H54 (cell line): ENCODE measurements at places on chromosomes 1 and 21.

GRCh38 chr1:62401034-62401760 is 35.7 kb upstream of the USP1 start:
- no peak for DNase-seq

DNA sequence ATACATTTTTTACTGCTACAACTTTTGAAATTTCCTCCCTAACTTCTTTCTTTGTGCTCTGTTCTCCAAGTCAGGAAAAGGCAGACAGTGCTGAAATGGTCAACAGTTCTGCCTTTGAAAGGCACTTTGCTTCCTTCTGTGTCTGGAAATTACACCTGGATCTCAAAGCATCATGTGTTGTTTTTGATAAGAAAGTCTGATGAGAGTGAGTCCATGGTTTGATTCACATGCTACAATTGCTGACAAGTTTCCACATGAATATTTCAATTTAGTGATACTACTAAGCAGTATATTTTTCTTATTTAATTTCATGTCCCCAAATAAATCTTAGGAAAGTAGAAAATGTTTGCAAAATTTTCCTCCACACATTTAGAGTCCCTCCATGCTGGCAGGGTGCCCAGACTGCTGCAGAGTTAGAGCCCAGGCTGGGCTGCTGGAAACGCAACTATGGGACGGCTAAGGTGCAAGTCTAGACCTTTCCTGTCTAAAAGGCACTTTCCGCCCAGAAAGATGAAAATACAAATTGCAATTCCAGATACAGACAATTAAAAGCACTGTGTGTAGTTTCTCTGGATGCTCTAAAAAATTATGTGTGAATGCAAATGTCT is 96.6 kb upstream of the RUNX1 start:
- DNase-seq, result no peak

DNA sequence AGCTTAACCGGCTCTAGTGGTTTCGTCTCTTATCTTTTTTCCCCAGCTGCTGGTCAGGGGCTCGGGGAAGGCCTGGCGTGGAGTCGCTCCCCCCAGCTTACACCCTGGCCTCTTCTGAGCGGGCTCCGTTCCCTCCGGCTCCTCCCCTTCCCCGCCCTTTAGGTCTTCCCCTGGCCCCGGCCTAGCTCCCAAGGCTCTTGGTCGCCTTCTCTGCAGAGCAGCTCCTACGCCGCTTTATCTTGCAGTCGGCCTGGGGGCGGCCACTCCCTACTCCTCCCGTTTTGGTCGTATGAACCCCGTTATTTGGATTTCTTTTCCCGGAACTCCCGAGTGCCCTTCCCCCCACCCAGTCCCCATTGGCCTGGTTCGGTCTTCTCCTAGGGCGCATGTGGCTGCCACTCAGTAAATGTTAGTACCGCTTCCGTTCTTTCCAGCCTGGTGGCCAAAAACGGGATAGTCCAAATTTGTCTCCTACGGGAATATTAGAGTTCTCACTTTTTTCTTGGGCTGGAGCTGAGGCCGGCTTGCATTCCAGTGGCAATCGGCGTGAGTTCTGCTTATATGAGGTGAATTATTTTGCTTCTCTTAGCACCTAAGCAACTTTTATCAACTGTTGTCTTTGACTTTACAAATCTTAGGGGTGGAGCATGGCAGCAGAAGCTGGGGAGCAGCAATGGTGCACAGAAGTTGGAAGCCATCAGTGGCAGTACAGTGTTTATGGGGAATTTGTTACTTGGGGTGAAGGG is 467 bp downstream of the THRAP3 start:
- DNase-seq, result peak; percentile 79

GRCh38 chr1:219310181-219310728 is 136.6 kb downstream of the LYPLAL1 start:
- DNase-seq, result no peak

DNA sequence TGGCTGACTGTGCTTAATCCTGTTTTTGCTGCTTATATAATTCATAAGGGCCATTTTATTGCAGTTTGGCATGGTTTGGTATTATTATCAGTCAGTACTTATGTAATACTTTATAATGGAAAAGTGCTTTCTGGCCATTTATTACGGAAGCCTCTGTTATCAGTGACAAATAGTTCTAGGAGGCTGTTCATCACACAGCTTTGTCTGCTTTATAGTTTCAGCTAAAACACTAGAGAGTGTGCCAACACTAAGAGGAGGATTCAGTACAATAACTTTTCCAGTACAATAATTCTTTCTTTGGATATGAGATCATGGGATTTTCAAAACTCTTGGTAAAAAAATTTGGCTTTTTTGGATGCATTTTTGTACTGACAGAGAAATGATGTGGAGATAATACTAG is 102.9 kb upstream of the PTGFR start:
- DNase-seq, result no peak

DNA sequence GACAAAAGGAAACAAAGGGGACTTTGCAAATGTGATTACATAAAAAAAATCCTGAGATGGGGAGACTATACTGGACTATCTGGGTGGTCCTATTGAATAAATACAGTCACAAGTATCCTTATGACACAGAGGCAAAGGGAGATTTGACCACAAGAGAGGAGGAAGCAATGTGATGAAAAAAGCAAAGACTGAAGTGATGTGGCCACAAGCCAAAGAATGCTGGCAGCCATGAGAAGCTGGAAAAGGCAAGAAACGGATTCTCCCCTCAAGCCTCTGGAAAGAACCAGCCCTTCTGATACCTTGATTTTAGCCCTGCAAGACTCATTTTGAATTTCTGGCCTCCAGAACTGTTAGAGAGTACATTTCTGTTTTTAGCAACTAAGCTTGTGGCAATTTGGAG is 36.4 kb downstream of the OLFML2B start:
- no peak for DNase-seq

DNA sequence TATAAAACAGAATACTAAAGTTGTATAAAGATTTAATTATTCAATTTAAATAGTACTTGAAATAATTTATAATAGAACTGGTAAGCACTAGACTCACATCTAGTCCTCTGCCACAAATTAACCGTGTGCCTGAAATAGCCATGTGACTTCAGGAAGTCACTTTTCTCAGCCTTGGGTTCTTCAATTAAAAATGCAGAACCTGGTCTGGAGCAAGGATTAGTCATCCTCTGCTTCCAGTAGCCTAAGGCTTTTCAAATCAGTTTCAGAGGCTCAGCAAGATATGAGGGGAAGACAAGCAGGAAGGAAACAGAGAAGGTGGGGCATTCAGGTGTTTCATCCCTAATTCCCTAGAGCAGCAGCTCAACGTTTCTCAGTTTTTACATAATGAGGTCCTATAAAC is 23.0 kb downstream of the DPH5 start:
- DNase-seq, result no peak

DNA sequence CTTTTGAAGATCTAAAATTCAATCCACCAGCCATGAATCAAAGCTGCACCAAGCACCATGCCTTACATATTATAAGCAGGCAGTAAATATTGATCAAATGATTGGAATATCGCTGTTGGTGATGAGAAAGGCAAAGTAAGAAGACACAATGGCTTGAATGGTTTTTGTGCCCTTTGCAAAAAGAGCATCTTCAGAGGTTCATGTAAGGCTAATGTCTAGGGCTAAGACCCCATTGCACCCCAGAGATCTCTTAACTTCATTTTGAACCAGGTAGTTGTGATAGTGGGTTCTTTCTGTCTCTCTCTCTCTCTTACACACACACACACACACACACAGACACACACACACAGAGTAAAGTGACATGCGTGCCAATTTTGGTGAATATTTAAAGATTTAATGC is 12.0 kb downstream of the PROX1 start:
- DNase-seq, result no peak

DNA sequence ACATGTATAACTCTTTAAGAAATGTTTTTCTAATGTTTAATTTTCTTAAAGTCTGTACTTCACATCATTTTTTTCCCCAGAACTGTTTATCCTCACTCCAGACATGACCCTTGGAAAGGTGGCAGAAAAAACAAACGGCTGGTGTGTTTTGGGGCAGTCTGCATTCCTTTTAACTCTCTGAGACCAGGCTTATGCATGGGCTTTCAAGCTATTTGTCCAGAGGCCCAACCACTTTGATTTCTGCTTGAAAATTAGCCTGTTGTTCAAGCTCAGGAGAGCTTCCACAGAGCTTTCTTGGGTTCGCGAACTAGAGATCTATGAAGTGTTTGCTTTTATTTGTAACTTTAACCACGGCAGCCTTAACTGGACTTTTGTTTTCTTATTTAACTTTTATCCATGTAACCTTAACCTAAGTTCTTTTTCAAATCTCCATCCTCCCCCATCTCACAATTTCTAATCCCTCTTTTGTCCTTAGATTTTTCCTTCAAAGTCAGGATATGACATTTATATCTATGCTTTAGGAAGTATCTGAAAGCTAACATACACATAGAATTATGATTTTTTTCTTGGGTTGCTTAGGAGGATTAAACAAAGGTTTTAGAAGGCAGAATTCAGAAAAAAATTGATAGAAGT is 111.8 kb downstream of the FGGY start:
- DNase-seq, result no peak

DNA sequence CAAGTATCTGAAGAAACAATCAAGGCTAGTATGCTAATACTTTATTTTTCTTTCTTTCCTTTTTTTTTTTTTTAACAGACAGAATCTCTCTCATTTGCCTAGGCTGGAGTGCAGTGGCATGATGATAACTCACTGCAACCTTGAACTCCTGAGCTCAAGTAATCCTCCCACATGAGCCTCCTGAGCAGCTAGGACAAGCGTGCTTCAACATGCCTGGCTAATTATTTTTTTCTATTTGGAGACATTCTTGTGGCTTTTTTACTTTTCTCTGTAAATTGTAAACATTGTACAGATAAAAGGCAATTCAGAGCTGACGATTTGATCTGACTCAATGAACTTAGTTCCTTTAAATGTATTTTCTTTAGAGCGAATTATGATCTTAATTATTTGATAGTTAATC is 41.4 kb downstream of the CCDC18 start:
- DNase-seq, result no peak

DNA sequence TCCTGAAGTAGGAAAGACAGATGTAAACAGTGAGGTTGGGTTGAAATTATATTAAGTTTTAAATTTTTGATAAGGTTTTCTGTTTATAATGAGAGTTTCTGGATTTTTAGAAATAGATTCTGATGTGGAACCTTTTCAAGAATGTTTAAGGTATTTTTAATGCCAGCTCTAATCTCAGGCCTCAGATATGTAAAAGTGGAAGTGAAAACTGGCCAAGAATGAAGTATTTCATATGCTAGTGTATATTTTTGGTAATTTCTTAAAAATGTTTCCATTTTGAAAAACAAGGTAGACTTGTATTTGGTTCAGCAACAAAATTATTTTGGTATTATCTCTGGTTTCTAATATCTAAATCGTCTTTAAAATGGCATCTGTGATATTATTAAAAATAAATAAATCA is 14.4 kb downstream of the IFNAR1 start:
- DNase-seq, result no peak

DNA sequence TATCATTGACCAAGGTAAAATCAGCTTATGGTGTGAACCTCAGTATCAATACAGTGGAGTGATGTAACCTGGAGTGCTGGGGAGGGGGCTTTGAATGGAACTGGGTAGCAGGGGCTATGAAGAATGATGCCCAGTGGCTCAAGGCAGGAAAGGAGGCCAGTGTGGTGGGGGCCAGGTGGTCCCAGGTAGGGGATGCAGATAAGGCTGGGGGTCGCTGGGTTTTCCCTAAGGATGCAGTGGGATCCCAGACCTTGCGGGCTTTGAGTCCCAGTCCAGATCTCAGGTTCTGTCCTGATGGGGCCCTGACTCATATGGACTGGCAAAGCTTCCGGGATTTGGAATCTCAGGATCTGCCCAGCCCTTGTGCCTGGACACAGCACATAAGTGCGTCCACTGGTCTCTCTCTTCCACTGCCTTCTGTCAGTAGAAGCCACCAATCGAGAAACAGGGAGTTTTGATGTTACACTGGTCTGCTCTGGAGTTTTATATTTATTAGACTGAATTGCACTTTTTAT is 52.0 kb downstream of the S100B start:
- DNase-seq, result no peak

DNA sequence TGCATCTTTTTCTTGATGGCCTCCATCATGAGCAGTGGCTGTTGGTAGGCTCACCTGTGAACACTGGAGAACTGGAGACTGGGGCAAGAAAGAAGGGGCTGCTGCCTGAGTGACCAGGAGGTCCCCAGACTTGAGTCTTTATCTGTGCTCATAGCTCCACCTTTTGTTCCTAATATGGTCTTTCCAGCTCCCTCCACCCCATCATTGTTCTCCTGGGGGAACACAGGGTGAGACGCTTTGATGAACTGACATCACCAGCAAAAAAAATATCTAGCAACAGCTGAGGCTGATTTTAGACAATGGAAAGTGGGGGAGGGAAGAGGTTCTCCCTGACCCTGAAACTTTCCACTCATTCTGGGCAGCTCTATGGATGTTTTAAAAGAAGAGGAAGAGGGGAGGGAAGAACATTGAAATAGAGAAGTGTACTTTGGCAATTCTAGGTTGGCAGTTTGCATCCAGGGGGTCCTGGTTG is at the start of gene TPM3:
Gene TPM3 (minus strand): TSS at position 111 of the 472 bp plus-strand sequence. CDS start 82 bp downstream, at position 29.
- no peak for DNase-seq

DNA sequence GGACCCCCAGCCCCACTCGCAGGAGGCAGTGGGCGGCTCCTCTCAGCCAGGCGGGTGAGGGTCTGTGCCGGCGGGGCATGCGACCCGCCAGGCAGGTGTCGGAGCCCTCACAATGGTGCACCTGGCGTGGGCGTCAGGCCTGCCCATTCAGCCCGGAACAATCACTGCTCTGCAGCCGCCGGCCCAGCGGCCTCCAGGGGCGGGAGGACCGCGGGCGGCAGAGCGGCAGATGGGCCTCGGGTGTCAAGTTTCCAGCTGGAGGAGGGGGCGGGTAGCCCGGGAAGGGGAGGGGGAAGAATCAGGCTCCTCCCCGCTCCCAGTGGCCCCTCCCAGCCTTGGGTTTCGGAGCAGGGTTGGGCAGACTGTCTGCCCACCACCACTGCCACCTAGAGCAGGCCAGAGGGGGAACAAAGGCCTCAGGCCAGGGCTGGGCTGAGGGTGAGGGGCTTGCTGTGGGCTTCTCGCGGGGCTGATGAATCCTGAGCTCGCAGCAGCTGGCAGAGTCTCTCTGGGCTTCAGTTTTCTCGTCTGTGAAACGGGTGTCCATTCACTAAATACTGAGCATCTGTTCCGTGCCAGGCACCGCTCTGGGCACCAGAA is 39.5 kb upstream of the CASZ1 start:
- no peak for DNase-seq

GRCh38 chr21:41925767-41926116 is 28.1 kb downstream of the C2CD2 start:
- DNase-seq, result no peak

- DNase-seq, result no peak
Observed at GRCh38 chr1:121558514-121558913, 373.7 kb downstream of the SRGAP2C start.

GRCh38 chr1:64470665-64471217 is 812 bp downstream of the CACHD1 start:
- DNase-seq, result peak; percentile 39

- no peak for DNase-seq
Observed at GRCh38 chr1:192887426-192887825, 78.6 kb downstream of the RGS2 start.

GRCh38 chr1:44073528-44073927 is 42.3 kb upstream of the SLC6A9 start:
- no peak for DNase-seq
